Renal pelvis (tissue), 12 donors: ENCODE measurements at places on chromosomes 3 and 15. TPM values are rescaled to one million over a fixed set of nuclear protein-coding genes. Genes with fewer than 3 reads are reported as not detected.
A peak's percentile ranks its signal among the peaks of the same experiment; 100 is the strongest.

The SATB1 gene
- 34.0 TPM for polyA plus RNA-seq

DNA sequence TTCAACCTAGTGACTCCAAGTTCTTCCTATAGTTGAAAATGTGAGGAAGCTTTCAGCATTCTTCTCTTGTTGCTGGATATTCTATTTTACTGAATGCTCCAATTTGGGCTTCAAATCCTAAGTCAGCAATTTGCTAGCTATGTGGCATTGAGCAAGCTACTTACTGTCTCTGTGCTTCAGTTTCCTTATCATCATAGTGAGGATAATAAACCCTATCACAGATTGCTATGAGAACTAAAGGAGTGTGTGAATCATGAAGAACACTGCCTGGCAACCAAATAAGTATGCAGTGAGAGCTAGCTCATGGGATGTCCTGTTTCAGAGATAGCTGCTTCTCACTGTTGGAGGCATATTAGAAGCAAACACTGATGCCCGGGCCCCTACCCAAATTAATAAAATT is 163.8 kb upstream of the CDIN1 start:
- no peak for DNase-seq

The EXOSC7 gene
- polyA plus RNA-seq: 58.4 TPM

The CLDN18 gene
- 4.1 TPM for polyA plus RNA-seq

DNA sequence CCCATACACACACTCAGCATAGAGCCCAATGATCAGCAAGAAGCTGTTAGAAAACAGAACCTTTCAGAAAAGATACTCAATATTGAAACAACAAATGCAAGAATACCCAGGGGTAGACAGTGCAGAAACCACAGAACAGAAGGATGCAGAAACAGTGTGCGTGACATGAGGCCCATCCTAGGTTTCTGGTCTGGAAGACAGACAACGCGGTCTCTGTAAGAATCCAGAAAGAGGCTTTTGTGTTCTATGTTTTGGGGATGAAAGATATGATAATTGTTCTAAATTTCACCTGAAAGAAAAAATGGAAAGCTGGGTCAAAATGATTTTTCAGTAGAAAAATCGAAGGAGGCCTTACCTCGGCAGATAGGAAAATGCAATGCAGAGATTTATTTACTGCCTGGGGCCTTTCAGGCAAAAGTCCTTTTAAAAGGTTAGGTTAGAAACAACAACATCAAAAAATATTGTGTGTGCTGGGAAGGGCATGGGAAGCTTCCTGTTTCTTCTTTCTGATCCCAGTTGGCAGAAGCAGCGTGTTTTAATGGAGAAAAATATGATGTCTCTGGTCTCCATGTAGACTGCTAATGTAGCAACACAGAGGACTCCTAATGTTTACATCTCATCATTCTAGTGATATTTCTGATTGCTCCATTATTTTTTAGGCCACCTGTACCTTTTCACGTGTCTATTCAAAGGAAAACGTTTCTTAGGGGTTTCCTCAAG is 17.0 kb downstream of the SYNM start:
- no peak for DNase-seq

DNA sequence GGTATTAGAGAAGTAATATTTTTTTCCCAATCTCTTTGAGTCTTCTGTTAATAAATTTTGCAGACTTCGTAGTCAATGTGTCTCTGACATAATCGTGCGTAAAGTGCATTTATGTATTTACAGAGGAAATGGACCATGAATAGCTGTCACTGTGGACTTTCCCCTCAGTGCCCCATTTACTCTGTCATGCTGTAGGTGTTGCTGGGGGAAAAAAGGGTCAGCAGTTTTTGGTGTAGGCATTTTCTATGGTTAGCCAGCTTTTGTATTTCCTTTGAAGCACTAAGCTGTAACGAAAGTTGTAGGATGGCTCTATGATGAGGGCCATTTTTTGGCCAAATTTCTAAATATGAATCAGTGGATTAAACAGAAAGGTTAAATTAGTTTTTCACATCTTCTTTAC is 598.4 kb downstream of the FGF12 start:
- DNase-seq: no peak

GRCh38 chr3:60742606-60743145 is 508.6 kb downstream of the FHIT start:
- no peak for DNase-seq

The STIMATE gene
- 15.9 TPM for polyA plus RNA-seq

The KIF9 gene
- 24.2 TPM for polyA plus RNA-seq

DNA sequence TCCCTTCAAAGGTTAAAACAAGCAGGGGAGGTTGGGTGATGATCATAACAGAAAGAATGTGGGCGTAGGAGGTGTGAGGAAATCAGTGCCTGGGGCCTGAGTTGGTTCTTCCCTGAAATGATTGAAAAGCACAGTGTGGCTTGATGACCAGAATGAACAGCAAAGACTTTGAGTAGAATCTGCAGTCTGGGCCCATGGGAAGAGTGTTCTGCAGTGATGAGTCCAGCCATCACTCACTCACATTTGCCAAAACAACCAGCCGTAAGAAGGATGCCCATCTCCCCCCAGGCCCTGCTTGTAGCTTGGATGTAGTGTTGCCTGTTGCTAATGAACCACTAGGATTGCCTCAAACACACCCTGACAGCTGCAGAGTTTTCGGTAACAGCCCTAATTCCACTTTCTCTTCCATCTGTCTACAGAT is 67.9 kb downstream of the VGLL3 start:
- DNase-seq: no peak

The FANCD2OS gene
- not detected for polyA plus RNA-seq

The SERPINI2 gene
- 1.0 TPM for polyA plus RNA-seq

DNA sequence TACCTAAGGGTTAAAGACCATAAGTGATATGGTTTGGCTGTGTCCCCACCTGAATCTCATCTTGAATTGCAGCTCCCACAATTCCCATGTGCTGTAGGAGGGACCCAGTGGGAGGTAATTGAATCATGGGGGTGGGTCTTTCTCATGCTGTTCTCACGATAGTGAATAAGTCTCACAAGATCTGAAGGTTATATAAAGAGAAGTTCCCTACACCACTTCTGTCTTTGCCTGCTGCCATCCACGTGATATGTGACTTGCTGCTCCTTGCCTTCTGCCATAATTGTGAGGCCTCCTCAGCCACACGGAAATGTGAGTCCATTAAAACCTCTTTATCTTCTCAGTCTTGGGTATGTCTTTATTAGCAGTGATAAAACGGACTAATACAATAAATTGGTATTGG is 75.0 kb upstream of the CADPS start:
- DNase-seq: no peak

GRCh38 chr15:70589728-70590127 is 173.6 kb downstream of the UACA start:
- no peak for DNase-seq

The FAM81A gene
- polyA plus RNA-seq: 22.4 TPM

The COL8A1 gene
- polyA plus RNA-seq: 1.9 TPM

GRCh38 chr15:81856634-81857026 is 189.2 kb downstream of the MEX3B start:
- no peak for DNase-seq

GRCh38 chr15:70159713-70160009 is 61.9 kb upstream of the TLE3 start:
- no peak for DNase-seq

- no peak for DNase-seq
Observed at GRCh38 chr3:146148468-146148931, 12.5 kb downstream of the PLOD2 start.

DNA sequence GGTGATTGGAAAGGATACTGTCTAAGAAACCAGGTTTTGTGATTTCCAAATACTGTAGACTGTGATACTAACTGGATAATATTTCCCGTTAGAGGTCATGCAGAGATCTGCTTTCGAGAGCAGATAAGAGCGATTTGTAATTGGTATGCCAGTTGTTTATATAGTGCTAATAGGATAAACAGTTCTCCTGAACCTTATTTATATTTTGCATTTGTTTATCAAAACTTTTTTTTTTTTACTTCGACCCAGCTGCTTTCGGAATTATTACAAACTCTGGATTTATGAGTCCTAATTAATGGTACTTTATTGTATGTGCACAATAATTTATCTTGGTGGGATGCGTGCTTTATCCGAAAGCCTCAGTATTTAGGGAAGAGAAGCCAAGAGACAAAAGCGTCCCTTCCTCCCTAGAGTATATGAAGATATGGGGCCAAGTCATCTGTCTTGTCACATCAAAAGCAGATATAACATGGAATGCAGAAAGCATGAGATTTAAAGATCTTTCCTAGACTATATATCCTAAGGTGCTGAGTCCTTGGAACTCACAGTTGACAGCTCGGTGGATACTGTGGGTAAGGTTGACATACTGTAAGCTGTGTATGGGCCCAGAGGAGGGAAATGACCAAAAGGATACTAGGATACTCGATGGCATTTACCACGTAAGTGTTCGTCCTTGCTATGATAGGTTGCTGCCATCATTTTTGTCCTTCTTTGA is 62.2 kb downstream of the SMAD6 start:
- no peak for DNase-seq

DNA sequence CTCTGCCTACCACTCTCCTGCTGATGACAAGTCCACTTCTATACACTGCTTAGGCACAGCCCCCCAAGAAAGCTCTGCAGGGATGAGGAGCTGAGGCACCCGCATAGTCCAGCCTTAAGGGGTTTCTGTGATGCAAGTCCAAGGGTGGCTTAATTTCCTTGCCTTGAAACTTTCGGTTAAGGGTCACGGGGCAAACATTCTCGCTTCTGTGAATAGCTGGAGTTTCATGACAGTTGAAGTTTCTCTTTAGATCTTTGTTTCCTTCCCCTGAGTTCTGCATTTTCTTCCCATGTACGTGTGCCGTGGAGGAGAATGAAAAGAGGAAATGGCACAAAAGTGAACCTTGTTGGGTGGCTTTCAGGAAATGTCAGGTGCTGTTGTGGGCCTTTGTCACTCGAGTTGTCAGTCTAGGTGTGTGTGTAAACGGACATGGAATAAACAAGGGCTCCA is 7.0 kb downstream of the GPR160 start:
- DNase-seq: no peak

DNA sequence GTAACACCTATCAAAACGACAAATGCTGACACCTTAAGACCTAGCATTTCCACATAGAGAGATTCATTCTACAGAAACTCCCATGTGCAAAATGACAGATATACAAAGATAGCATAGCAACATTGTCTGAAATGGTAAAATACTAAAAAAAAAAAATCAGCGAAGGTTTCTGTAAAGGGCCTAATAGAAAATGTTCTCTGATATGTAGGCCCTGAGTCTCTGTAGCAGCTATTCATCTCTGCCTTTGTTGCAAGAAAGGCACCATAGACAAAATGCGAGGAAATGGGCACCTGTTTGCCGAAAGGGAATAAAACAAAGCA is 631 bp upstream of the MFGE8 start:
- DNase-seq: no peak

GRCh38 chr3:39187372-39188155 is 4.8 kb downstream of the XIRP1 start:
- DNase-seq: no peak

GRCh38 chr3:112034436-112034835 is at the start of gene TMPRSS7:
TMPRSS7 (plus strand) TSS chr3:112034736; CDS start chr3:112034846, 110 bp downstream.
- no peak for DNase-seq

GRCh38 chr15:73851689-73852088 is 21.7 kb upstream of the TBC1D21 start:
- DNase-seq: peak; percentile 73

The PLSCR5 gene
- polyA plus RNA-seq: not detected

GRCh38 chr3:179348325-179349013 is 960 bp downstream of the MFN1 start:
- no peak for DNase-seq

DNA sequence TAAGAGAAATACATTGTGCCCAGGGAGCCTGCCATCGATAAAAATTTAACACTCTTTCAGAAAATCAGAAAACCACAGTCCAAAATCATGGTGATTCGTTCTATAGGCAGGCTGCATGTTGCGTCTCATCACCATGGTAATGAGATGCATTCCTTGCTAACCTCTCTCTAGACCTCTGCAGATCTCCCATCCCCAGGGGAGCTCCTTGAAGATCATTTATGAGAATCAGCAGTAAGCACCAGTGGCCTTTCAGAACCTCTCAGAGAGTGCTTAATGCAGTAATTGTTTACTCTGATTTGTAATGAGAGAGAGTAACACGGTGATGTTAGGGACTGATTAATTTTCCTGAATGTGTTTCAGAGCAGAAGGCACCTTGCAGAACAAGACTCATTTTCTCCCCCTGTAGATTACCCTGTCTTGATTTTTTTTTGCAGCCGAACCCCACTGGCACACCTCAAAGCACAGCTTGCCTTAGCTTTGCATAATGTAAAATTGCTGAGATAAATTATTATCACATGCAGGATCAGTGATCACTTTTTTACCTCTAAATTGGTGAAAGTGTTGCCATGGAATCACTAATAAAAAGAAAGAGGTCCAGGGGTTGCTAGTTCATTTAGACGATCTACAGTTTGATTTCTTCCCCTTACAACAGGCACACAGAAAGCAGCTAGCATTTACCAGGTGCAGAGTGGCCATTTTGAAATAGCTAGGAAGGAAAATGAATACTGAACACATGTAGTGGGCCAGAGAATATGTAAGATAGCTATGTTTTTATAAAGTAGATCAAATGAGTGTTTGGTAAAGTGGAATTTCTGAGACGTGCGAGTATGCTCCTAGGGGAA is 98.9 kb upstream of the CHL1 start:
- DNase-seq: no peak

- no peak for DNase-seq
Observed at GRCh38 chr15:64044300-64045100, 1.8 kb downstream of the DAPK2 start.
